ENCODE measurements at places on chromosomes 7 and 10. TPM values are rescaled to one million over a fixed set of nuclear protein-coding genes. Genes with fewer than 3 reads are reported as not detected.

- H3K36me3 ChIP-seq, result peaks cover 4% of the 10 kb centered on the region
- peak; percentile 82 for DNase-seq
- H3K4me3 ChIP-seq, result no peak overlapping the region
Observed at GRCh38 chr10:98028168-98028770, 2.2 kb downstream of the CRTAC1 start.

- DNase-seq, result no peak
- H3K27me3 ChIP-seq, result peaks cover 4% of the 10 kb centered on the region
- H3K4me3 ChIP-seq, result no peak overlapping the region
- no peaks in the 10 kb centered on the region for H3K36me3 ChIP-seq
Observed at GRCh38 chr7:127726476-127726875, 74.5 kb downstream of the SND1 start.

- peak overlapping the region; percentile 91 for H3K27ac ChIP-seq
- H3K4me1 ChIP-seq, result peaks cover 11% of the 10 kb centered on the region
- peak overlapping the region; percentile 90 for H3K4me3 ChIP-seq
- peaks cover 14% of the 10 kb centered on the region for H3K27me3 ChIP-seq
- peak; percentile 83 for DNase-seq
Observed at GRCh38 chr7:16753932-16754855, 639 bp downstream of the TSPAN13 start.

- H3K36me3 ChIP-seq, result no peaks in the 10 kb centered on the region
- no peak overlapping the region for H3K27ac ChIP-seq
- peaks cover 6% of the 10 kb centered on the region for H3K27me3 ChIP-seq
- peaks cover 8% of the 10 kb centered on the region for H3K4me1 ChIP-seq
- no peak overlapping the region for H3K4me3 ChIP-seq
- no peak for DNase-seq
Observed at GRCh38 chr7:69567800-69568199, 30.5 kb upstream of the AUTS2 start.

- H3K27me3 ChIP-seq, result peaks cover 15% of the 10 kb centered on the region
- no peak for DNase-seq
- H3K36me3 ChIP-seq, result no peaks in the 10 kb centered on the region
- peak overlapping the region; percentile 57 for H3K4me3 ChIP-seq
- no peak overlapping the region for H3K27ac ChIP-seq
Observed at GRCh38 chr10:43265799-43266721, 805 bp downstream of the RASGEF1A start.

- no peak for DNase-seq
- H3K27me3 ChIP-seq, result peaks cover 61% of the 10 kb centered on the region
- no peaks in the 10 kb centered on the region for H3K36me3 ChIP-seq
- H3K27ac ChIP-seq, result no peak overlapping the region
- H3K4me3 ChIP-seq, result peak overlapping the region; percentile 48
- peaks cover 13% of the 10 kb centered on the region for H3K4me1 ChIP-seq
Observed at GRCh38 chr7:97022491-97023306, 1.9 kb downstream of the DLX5 start.

DNA sequence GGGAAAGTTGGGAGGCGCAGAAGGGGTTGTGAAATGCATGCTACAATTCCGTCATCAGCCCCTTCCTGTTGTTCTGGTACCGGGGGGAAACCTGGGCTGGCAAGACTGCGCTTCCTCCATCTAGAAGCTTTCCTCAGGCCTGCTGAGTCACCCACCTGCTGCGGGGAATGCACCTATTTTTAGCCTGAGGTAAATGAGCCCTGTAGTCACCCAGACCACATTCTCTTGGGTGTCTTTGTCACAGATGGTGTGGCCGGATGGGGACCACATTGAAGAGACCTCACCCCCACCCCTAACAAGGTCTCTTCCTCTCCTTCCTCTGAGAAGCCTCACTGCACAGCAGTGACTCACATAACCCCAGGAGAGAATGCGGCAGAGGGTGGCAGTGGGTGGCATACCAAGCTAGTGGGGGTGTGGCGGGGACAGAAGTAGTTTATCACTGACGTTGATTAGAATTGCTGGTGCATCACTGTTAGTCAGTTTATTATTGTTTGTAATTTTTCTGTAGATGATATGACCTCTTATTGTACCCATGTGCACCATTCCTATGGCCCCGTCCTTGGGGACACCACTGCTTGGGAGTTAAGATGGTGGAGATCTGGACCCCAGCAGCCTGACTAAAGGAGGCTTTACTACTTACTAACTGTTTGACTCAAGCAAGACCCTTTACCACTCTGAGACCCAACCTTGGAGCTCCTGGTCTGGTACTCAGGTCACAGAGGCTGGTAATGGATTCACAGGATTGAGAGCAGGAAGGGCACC lies 83.0 kb upstream of the DUSP5 start:
- H3K4me1 ChIP-seq, result peaks cover 5% of the 10 kb centered on the region
- DNase-seq, result no peak
- no peak overlapping the region for H3K27ac ChIP-seq
- no peaks in the 10 kb centered on the region for H3K36me3 ChIP-seq

DNA sequence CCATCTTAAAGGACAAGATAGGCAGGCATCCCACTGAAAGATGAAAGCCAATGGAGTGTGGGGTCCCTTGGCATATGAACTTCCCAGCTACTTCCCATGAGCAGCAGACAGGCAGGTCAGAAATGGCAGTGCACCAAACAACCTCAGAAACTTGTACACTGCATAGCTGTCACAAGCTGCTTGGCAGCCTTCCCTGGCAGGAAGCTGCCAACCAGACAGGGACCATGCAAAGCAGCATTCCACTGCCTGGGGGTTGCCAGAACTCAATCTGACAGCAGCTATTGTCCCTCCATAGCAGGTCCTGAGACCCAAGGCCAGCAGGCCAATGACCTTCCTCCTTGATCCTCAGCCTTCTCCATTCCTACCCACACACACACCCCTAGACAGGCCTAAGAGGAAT lies 139.5 kb downstream of the PLCE1 start:
- peaks cover 5% of the 10 kb centered on the region for H3K4me1 ChIP-seq
- no peak overlapping the region for H3K27ac ChIP-seq
- DNase-seq, result no peak
- H3K4me3 ChIP-seq, result no peak overlapping the region
- H3K27me3 ChIP-seq, result no peaks in the 10 kb centered on the region
- peaks cover 5% of the 10 kb centered on the region for H3K36me3 ChIP-seq

- peaks cover 13% of the 10 kb centered on the region for H3K4me1 ChIP-seq
- H3K27ac ChIP-seq, result no peak overlapping the region
- H3K36me3 ChIP-seq, result no peaks in the 10 kb centered on the region
- no peak for DNase-seq
- no peak overlapping the region for H3K4me3 ChIP-seq
Observed at GRCh38 chr10:95406651-95407280, 116.0 kb upstream of the PDLIM1 start.

DNA sequence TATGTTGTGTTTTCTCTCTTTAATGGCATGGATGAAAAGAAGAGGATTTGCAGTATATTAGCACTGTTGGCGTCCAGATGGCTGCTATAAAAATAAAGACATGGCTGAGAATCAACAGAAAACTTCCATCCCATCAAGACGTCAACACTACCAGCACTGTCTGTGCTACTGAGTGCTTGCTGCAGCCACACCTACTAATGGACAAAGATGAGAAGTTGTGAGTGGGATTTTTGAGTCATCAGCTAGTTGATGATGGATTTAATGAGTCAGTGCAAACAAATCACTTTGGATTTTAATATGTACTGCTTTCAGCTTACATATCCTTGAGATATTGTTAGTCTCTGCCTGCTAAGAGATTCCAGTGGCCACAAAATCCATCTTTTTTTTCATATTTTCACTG lies 631.0 kb upstream of the ANKRD30A start:
- H3K36me3 ChIP-seq, result no peaks in the 10 kb centered on the region
- peaks cover 41% of the 10 kb centered on the region for H3K4me1 ChIP-seq
- H3K27me3 ChIP-seq, result peaks cover 2% of the 10 kb centered on the region
- H3K27ac ChIP-seq, result peak overlapping the region; percentile 49
- no peak overlapping the region for H3K4me3 ChIP-seq

GRCh38 chr7:18416988-18417387 lies 78.6 kb upstream of the HDAC9 start:
- no peak for DNase-seq
- no peaks in the 10 kb centered on the region for H3K27me3 ChIP-seq
- peaks cover 6% of the 10 kb centered on the region for H3K4me1 ChIP-seq
- no peak overlapping the region for H3K27ac ChIP-seq

DNA sequence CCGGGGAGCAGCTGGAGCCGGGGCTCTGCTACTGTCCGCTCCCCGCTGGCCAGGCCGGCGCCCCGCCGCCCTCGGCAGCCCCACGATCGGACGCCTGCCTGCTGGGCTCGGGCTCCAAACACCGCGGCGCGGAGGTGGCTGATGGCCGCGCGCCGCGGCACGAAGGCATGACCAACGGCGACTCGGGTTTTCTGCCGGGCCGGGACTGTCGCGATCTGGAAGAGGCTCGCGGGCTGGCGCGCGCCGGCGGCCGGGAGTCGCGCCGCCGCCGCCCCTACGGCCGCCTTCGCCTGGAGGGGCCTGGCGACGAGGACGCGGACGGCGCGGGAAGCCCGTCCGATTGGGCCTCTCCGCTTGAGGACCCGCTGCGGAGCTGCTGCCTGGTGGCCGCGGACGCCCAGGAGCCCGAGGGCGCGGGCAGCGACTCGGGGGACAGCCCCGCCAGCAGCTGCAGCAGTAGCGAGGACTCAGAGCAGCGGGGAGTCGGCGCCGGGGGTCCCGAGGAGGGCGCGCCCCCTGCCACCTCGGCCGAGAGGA lies 570 bp downstream of the TBC1D12 start:
- no peaks in the 10 kb centered on the region for H3K36me3 ChIP-seq
- no peaks in the 10 kb centered on the region for H3K4me1 ChIP-seq
- peak; percentile 70 for DNase-seq
- H3K27ac ChIP-seq, result no peak overlapping the region

Gene CPA4
- not detected for total RNA-seq

Gene EN2
- 0.20 TPM for total RNA-seq

Gene ZNF727
- total RNA-seq, result not detected

Gene ANKRD30A
- not detected for total RNA-seq

Gene MMP21
- total RNA-seq, result not detected

Gene TLL2
- total RNA-seq, result 0.17 TPM

Gene AKR1C4
- total RNA-seq, result not detected

Gene AASS
- total RNA-seq, result 37.0 TPM

Gene MMRN2
- total RNA-seq, result 5.4 TPM

Gene CRYGN
- not detected for total RNA-seq

Gene TEX47
- not detected for total RNA-seq

Data from glutamatergic neuron (in vitro differentiated cells).